Lung microvascular endothelial cell (primary cell): ENCODE measurements at places on chromosomes 4 and X. TPM values are rescaled to one million over a fixed set of nuclear protein-coding genes. Genes with fewer than 3 reads are reported as not detected.

- DNase-seq: no peak
Measured at GRCh38 chrX:8783097-8783713, 18.0 kb downstream of the FAM9A start.

GRCh38 chr4:5460106-5460801, 248.1 kb downstream of the EVC2 start:
- peak; percentile 63 for DNase-seq

GRCh38 chrX:109472939-109473735, 8.7 kb downstream of the GUCY2F start:
- DNase-seq: peak; percentile 37

- DNase-seq: no peak
Measured at GRCh38 chrX:17774053-17774452, 36.8 kb downstream of the SCML1 start.

GRCh38 chr4:149980941-149981340, 97.3 kb upstream of the DCLK2 start:
- DNase-seq: peak; percentile 70

DNA sequence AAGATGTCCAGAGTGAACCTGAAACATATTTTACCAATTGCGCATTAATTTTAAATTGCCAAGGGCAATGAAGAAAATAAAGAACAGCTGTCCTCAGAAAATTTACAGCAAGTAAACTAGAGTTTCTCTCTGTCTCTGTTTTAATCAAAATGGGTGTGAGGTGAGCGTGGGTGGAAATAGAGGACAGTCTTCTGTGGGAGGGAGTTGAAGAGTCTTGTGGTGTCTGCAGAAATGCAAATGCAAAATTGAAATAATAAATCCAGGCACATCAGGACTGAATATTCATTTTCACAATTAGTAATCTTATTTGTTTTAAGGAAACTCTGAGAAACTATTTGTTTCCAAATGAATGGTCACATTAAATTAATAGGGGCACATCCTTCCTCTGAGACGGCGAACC, 192.0 kb downstream of the ARHGAP10 start:
- no peak for DNase-seq

DNA sequence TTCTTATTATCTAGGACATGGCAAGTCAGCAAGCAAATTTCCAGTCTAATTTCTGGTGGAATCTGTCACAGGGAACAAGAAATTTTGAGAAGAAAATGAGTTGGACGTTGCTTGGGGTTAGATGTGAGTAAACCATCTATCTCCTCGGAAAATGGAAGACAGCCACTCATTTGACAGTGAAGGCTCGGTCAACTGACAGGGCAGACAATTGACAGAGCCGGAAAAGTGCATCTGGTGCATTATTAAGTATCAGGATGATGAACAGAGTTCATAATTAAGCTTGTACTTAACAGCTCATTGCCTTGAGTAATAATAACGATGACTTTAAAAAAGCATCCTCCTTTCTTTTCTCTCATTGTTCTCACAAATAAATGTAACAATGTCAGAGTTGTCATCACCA, 168.4 kb downstream of the MAD2L1 start:
- DNase-seq: no peak

DNA sequence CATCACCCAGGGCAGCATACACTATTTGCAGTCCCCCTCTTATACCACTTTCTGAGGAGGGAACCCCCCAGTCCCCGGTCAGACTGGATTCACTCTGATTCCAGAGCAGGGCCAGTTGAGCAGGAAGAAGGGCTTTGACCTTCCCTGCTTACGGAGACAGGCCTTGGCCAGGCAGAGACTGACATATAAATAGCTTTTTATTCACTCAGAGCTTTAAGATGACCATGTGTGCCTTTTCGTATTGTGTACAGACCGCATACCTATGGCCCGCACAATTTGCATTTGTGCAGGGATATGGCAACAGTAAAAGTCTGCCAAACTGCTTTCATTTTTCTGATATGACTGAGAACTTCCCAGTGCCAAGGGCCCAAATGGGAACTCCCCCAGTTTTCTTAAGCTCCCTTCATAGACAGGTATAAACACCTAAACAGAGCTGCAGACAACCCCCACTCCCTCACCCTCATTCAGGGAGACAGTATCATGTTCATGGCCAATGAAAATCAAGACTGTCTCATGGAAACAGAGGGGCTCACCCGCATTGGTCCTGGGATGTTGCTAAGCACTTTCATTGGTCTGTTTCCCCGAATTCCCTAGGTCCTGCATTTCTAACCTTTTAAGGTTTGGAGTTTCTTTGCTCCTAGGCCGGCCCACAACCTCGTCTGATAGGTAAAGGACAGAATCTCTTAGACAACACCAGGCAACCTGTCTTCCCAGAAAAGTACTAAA, 86.0 kb downstream of the RTL5 start:
- DNase-seq: peak; percentile 22

- DNase-seq: no peak
Measured at GRCh38 chr4:15976456-15977447, 13.8 kb upstream of the FGFBP2 start.

S100G gene
- total RNA-seq: not detected in 2 replicates

CTAG1A gene
- not detected in 2 replicates for total RNA-seq

NUP62CL gene
- total RNA-seq: not detected in 2 replicates
